ENCODE measurements at places on chromosomes 5 and 9.

GRCh38 chr9:34375901-34376595 lies 650 bp downstream of the MYORG start:
- peak; percentile 26 for DNase-seq

GRCh38 chr5:178340187-178340586 lies 107.6 kb upstream of the PHYKPL start:
- no peak for DNase-seq

GRCh38 chr9:123099042-123099441 lies 65.6 kb downstream of the GPR21 start:
- no peak for DNase-seq

GRCh38 chr5:13648822-13649221 lies 295.7 kb downstream of the DNAH5 start:
- DNase-seq = no peak

- no peak for DNase-seq
These were observed 292.8 kb downstream of the TLE1 start for GRCh38 chr9:81396528-81396927.

GRCh38 chr5:154791535-154791934 lies 36.4 kb downstream of the LARP1 start:
- no peak for DNase-seq

DNA sequence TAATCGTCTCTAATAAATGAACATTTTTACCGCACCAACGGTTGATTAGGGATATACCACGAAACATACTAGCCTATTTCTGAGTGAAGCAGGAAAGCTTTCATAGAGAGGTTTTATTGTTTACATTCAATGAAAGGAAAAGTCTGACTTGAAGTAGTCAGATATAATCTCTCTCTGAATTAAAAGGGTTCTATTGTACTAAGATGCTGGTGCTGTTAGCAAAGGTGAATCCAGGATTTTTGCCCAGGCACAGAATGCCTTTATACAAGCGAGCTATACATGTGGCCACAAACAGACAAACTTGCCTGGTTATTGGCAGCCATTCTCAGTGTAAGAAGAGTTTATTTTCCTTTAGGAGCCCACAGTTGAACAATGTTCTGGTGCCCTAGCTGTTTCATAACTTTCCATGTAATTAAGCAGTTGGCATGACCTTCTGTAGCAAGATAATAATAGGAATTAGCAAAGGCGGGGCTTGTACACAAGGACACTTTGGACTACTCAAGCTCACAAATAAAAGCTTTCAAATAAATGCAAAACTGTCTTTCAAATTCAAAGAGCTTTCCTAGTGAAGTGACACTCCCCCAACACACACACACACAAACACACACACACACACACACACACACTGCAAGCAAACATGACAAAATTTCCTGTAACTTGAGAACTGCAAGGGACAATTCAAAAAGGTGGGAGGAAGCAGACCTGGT lies 198.7 kb upstream of the MAP3K1 start:
- no peak for DNase-seq

DNA sequence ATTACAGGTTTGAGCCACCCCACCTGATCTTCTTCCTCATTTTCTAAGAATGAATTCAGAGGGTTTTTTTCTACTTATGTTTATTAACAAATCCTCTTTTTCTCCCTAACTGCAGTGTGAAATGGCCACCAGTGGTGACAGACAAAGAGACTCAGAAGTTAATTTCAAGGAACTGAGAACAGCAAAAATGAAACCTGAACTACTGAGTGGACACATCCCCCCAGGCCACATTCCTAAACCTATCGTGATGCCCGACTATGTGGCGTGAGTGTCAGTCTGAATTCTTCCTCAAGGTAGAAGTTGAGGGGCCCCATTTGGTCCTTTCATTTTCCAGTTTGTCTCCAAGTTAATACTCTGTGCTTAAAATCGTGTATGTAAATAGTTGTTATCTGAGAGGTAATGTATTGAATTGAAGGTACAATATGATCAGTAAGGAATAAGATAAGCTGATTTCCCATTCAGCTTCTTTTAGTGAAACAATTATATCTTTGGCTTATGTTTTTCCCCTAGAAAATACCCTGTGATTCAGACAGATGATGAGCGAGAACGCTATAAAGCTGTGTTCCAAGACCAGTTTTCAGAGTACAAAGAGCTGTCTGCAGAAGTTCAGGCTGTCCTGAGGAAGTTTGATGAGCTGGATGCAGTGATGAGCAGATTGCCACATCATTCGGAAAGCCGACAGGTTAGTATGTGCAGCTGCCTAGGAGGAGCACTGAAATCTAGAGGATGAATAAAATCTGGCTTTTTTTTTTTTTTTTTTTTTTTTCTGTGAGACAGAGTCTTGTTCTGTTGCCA lies 17.7 kb downstream of the MARVELD2 start:
- DNase-seq = no peak

- no peak for DNase-seq
These were observed 77.2 kb downstream of the ADAMTS16 start for GRCh38 chr5:5217371-5217770.

DNA sequence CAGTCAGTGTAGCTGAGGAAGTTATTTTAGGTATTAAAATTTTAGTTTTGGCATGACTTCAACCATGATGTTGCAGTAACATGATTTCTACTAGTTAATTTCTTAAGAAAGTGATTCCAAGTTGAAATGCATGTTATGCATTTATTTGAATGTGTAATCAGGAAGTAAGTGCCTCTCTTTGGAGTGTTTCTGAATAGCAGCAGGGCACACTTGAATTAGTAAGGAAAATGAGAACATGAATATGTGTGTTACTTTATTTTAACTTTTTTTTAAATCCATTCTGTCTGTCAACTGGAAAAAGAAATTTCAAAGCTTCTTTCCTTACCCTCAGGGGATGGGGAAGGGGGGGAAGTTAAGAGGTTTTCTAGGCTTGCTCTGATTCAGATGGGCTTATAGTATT lies 40.4 kb downstream of the CTNNA1 start:
- DNase-seq = no peak

- peak; percentile 0 for DNase-seq
These were observed 371.2 kb downstream of the NFIB start for GRCh38 chr9:13942695-13943094.

- DNase-seq = no peak
These were observed 11.8 kb upstream of the MRNIP start for GRCh38 chr5:179870403-179870903.

Measured in stimulated activated CD4-positive, alpha-beta T cell treated with anti-CD3 and anti-CD28 coated beads, Interleukin-2, amount 100 ng/mL, for 48 hours (primary cell).